Cortex of kidney (tissue), 1 donor: ENCODE measurements at places on chromosomes 1 and 21.

DNA sequence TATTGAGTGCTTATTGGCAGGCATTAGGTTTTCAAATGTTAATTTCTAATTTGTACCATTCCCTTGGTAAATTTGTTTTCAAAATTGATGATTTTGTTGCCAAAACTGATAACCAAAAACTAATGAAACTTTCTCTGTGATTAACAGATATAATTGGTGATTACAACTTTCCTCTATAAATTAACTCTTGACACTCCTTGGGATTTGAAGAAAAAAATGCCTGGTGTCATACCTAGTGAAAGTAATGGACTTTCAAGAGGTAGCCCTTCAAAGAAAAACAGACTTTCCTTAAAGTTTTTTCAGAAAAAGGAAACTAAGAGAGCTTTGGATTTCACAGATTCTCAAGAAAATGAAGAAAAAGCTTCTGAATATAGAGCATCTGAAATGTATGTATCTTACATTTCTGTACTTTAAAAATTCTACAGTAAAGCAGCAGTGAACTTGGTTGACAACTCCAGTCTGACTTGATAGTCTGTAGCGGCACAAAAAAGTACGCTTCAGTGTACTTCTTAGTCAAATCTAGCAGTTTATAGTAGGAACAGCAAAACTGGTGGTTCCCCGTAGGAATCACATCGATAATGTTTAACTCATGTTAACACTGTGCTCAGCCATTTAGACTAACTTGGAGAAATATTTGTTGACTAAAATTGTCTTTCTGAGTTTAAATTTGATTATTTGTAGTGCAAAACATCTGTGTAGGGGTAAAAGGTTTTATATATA, 3.0 kb downstream of the USP1 start:
- no peak for DNase-seq

GRCh38 chr1:111270771-111271463, 19.7 kb upstream of the CHIA start:
- DNase-seq = no peak

GRCh38 chr1:46174448-46175231, at the start of gene TSPAN1:
Gene TSPAN1, plus strand, starts transcription at chr1:46175087. Its CDS starts 6,021 bp downstream, at chr1:46181108.
- no peak for DNase-seq

DNA sequence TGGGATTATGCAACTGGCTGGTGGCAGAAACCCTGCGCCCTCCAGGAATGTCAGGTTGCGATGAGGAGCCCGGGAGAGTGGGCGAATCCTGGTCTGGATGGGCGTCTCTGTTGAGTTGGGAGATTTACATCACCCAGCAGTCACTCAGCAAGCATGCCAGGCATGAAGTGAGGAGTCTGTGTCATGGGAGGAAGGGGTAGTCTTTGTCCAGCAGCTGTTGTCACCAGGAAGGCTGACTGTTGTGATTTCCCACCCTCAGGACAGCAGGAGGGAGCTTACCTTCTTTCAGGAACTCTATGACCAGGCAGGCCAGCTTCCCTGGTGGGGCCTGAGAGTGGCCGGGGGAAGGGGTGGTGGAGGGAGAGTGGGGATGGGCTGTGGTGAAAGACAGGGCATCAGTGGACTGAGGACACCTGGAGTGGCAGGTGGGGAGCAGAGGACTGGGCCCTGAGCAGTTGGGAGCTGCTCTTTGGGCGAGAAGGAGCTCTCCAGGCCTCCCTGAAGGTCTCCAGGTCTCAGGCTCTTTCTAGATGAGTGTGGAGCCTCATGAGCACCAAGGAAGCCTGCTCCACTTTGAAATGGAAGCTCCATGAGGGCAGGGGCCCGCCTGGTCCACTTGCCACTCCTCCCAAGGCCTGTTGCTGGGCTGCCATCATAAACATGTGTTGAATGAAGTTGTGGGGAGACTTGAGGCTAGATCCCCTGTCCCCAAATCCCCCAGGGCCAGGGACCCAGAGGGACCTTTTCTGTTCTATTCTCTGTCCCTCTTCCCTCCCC, 21.3 kb upstream of the PKP1 start:
- no peak for DNase-seq

DNA sequence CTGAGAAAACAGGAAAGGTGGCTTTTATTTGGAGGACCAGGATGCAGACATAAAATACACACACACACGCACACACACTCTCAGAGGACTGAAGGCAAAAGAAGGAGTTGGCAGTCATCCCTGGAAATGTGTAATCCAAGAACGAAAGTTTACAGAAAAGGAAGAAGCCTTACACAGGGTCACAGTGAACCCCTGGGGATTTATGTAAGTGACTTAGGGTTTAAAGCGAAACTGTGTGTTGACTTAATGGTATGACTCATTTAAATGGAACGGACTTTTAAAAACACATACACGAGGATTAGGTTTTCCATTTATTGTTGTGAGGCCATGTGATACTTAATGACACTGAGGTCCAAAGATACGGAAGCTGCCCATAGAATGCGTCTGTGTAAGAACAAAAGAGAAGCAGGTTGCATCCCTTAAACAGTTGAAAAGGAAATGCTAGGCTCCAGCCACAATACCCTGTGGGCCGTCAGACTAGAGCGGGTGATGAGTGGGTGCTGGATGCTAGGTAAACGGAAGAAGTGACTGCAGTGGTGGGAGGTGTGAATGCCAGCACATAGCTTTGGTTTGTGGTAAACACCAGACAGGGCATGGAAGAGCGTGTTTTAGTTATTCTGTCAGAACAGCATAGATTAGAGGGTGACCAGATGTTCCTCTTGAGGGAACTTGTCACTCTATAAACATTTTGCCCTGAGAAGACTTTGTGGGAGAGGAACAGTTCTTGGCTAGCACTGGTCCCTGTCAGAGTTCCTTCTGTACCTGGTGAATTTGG, 21.6 kb upstream of the BCL10 start:
- DNase-seq = no peak

GRCh38 chr1:84598846-84599741, 24.9 kb upstream of the CTBS start:
- DNase-seq = no peak

GRCh38 chr1:165647517-165647916, 16.5 kb downstream of the MGST3 start:
- no peak for DNase-seq

DNA sequence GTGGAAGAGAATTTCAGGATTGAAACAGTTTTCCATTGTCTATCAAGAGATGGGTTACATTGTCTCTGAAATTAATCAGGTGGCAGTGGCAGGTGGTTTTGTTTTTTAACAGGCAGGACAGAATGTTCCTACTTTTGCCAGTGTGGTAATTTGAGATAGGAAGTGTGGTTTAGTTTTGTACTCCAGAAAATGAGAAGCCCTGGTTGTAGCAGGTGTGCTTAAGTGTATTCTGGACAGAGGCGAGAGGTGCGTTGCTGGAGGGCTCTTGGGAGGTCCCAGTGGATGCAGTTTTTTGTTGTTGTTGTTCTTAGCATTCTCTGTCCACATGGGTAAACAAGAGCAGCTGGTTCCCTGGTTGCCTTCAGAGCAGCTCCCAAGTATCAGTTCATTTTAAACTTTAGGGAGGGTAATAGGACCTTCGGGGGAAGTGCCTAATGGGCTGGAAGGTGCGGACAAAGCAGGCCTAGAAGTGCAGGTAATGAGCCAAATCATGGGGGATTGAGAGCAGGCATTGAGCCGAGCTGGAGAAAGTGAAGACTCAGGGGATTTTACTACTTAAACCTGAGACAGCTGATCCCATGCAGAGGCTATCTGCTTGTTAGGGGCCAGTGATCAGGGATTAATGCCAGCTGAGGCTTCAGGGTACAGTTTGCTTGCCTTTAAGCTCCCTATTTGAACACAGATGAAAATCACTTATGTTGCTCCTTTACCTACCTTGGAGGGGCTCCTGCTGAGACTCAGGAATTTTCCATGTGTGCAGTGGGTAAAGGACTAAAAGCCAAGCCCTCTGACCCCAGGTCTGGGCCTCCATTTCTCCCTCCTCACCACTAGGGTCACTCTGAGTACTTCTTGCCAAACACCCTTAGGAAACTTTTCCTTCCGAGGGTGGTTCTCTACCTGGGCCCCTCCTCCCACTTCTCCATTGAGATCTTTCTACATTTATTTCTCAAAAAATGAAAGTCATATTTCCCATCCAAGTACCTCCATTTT, 6.1 kb downstream of the PFKFB2 start:
- DNase-seq = no peak

- DNase-seq = no peak
Observed at GRCh38 chr21:35508139-35508888, 459.2 kb upstream of the RUNX1 start.

- no peak for DNase-seq
Observed at GRCh38 chr1:88276163-88276562, 407.9 kb upstream of the PKN2 start.

DNA sequence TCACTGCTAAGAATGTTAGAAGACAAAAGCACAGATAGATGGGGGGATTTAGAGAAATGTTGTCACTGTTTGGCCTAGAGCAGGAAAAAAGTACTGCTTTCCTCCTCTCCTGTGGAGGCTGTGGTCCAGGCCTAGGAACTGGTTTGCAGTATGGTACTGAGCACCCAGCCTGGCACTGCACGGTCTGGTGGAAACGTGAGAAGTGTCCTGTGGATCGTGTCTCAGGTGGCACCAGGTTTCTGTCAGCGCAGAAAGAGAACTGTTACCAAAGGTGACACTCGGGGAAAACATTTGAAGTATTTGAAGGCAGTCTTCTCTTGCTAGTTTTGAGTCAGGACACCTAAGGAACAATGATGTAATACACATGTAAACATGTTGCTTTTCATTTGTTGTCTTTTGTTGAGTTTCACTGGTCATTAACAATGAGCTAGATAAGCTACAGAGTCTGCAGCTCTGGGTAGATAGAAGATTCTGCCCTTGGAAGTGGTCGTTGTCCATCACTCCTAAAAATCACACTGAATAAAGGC, 63.0 kb downstream of the B3GALNT2 start:
- DNase-seq = no peak

- no peak for DNase-seq
Observed at GRCh38 chr1:231799363-231799986, 172.9 kb downstream of the DISC1 start.

DNA sequence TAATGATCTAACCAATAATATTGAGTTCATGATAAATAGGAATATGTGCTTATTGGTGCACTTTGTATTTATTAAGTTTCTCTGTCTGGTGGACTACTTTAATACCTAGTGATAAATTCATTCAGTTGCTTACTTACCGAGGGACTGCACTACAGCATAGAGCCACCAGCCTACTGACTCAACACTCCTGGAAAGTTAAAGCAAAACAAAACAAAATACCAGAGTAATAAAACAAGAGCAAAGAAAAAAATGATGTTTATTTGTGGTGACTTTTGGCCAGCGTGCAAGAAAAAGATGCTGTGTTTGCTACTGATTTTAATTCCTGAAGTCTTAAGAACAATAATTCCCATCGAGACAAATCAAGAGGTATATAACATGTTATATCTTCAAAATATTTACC, 586.3 kb downstream of the PLA2G4A start:
- no peak for DNase-seq

DNA sequence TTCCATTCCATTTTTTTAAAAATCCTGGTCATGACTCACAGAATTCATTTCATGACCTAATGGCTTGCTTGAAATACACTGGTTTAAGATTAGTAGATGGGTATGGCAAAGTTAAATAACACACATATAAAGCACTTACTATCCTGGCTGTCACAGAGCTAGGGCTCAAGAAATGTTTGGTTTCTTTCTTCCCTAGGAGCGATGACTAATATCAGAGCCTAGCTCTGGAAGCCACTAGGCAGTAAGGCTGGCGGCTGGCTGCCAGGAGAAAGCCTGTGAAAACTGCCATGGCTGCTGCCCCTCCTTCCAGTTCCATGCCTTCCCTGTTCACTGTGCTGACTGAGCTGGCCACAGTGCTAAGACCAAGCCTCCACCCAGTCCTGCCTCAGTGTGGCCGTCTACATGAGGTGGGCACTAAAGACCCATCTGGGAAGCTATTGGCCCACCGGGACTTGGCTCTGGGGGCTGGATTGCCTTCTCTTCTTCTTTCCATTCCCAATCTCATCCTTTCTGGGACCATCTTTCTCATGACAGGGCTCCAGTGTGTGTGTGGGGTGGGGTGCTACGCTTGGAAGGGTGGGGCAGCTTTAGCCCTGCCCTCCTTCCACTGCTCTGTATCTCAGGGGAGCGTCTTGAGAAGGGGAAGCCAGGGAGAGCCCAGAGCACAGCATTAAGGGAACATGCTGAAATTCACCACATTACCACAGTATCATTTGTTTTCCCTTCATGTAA, 10.8 kb upstream of the ASCL5 start:
- no peak for DNase-seq

DNA sequence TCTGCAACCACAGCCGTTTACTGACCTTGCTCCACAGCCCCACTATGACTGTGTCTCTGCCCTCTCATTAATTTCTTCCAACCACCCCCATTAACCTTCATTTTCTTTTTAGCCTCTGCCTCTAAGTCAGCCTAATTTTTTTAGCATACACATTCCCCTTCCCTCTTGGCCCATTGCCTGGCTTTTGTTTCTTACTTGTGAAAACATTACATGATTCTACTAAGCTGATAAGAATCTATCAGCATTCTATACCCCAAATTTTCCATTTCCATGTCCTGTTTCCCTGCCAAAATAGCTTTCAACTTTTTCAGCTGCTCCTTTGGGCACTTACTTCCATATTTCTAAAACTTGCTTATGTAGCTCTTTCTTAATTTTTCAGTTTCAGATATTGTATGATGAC, 79.8 kb downstream of the PCP4 start:
- no peak for DNase-seq

DNA sequence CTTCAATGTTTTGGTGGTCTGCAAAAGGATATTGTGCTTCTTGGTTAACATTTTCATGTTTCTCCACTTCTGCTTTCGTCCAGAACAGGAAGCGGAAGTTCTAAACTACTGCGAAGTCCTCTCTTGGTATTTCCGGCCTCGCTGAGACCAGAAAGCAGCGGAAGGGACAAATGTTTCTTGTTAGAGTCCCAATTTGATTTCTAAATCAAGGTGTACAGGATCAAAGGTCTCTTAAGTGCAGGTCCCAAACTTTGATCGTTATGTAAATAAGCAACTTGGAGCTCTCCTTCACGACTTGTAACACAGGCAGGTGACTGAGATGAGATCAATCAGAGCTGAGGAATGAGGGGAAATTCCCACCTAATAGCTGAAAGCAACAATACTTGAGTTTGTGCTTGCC, 40.1 kb upstream of the HMCN1 start:
- DNase-seq = no peak

GRCh38 chr1:182235952-182236650, 155.5 kb downstream of the GLUL start:
- no peak for DNase-seq

DNA sequence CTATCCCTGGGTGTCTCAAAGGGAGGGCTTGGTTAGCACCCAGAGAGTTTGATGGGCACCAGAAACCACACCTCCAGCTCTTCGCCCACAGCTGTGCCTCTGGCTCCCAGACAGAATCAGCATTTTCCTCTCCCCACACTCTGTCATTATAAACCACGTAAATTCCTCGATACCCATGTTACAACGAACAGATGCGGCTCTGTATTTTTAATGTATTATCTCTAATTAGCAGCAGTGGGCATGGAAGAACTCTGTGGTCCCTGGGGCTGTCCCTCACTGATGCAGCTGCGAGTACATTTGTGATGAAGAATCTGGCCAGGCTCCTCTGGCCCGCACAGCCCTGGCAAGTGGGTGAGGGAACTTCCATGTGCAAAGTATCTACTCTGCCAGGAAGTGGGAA, 10.8 kb downstream of the HMGB4 start:
- DNase-seq = no peak

- DNase-seq = no peak
Observed at GRCh38 chr1:224065455-224065854, 48.5 kb upstream of the FBXO28 start.

GRCh38 chr1:89259283-89259971, 13.2 kb downstream of the GBP5 start:
- DNase-seq = no peak

- no peak for DNase-seq
Observed at GRCh38 chr1:234536741-234537140, 57.8 kb upstream of the TARBP1 start.
